T-cell (primary cell): ENCODE measurements at places on chromosomes 11 and 22.
A peak's percentile ranks its signal among the peaks of the same experiment; 100 is the strongest.

- no peak for DNase-seq
Measured at GRCh38 chr11:134312223-134312622, 19.6 kb upstream of the GLB1L2 start.

GRCh38 chr11:116730601-116731000, 42.2 kb downstream of the BUD13 start:
- DNase-seq: no peak

GRCh38 chr11:95788921-95789505, 569 bp downstream of the FAM76B start:
- peak; percentile 31 for DNase-seq

DNA sequence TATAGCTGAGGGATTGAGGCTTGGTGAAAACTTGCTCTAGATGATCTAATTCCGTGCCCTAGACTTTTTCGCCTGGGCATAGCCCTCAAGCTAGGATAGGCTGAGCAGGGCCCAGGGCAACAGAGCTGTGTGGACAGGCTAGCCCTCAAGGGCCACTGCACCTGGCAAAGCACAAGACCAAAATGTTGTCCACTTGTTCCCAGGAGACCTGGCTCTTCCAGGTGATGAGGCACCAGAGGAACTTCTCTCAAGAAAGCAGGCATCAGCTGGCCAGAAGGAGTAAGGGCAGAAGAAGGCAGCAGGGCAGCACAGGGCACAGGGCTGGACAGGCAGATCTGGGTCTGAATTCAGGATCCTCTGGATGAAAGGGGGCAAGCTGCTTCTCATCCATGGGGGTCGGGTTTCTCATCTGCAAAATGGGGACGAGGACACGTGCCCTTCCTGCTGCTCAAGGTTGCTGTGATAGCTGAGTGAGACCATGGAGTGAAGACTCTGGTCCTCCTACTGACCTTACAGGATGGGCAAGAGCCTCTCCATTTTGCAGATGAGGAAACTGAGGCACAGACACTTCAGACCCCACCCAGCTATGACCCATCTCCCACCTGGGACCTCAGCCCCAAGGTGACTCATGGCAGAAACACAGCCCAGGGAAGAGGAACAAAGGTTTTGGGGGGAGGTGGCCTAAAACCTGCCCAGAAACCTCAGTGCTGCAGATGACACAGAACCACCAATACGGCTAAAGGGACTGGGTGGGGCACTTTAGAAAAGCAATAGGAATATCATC, 42.2 kb upstream of the PRDM11 start:
- DNase-seq: no peak

- no peak for DNase-seq
Measured at GRCh38 chr11:93784935-93785360, 866 bp downstream of the MED17 start.

DNA sequence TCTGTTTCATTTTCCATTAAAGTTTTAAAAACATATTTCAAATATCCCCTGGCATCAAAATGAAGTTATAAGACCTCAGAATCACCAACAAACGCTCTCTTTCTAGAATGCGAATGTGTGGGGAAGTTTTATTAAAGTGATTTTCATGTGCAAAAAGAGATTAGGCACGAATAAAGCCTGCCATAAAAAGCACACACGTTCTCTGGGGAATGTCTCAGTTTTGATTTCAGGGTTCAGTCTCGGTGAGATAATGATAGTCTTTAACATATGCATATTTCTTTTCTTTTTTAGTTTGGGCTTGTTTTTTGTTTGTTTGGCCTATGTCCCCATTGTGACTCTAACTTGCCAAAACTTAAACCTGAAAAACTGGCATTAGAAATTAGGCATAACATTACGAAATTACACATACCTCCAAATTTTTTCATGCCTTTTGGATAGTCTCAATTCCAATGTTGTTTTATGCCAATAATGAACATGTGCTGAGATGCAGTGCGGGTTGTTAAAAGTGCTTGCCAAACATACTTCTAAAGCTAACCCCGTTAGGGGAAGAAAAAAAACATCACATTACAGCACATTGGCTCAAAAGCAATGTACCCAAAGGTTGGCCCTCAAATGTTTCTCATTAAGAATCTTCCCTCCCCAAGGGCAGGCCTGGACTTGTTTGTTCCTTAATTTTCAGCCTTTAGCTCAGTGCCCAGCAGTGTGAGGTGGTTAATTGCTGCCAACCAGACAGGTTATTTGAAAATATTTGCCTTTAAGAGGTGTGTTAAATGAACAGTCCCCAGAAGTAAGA, 33.2 kb upstream of the FBLN1 start:
- no peak for DNase-seq

DNA sequence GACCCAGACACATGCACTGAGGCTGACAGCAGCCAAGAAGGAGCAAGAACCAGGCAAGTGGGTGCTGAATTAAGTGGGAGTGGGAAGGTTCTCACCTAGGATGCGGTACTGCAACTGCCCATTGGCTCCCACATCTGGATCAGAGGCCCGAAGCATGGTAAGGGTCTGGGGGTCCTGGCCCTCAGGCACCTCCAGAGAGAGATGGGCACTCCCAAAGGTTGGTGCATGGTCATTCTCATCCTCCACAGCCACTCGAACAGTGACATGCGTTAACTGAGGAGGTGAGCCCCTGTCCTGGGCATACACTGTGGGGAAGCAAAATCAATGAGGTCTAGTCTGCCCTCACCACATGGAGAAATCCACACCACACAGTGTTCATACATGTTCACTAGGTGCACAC, 9.3 kb upstream of the TPP1 start:
- no peak for DNase-seq

GRCh38 chr22:29315286-29316140, at the start of gene RASL10A:
Gene RASL10A (minus strand): TSS chr22:29315697. CDS start chr22:29315246, 451 bp downstream.
- no peak for DNase-seq

DNA sequence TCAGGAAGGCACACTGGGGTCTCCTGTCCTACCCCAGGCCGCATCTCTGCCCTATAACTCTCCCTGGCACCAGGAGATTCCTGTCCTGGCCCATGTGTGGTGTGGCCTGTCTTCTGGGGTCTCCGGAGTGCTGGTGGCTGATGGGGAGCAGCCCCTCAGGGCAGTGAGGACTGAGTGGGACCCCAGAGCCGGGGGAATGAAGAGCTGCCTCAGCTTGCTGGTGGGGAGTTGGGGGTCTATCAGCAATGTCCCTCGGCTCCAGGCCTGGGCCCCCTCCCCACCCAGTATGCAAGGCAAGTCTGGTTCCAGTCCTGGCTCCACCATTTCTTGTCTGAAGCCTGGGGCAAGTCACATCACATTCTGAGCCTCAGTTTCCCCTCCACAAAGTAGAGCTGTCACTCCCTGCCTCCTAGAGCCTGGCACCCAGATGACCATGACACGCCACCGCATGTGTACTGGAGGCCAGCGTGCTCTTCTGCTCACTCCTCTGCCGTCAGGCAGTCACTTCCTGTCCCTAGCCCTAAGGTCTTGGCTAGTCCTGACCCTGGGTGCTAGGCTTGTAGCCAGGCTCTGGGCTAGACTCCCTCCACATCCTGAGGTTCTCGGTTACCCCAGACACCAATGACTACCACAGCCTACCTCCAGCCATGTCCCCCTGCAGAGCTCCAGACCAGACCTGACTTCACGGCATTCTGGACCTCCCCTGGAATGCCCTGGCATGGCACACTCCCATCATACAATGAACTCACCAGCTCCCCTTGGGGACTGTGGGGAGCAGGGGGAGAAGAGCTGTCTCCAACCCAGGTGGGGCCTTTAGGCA, 12.8 kb downstream of the ARAP1 start:
- no peak for DNase-seq
